Suppressor macrophage treated with lipopolysaccharide for 1 hour (primary cell): ENCODE measurements at places on chromosomes 12 and 14.

DNA sequence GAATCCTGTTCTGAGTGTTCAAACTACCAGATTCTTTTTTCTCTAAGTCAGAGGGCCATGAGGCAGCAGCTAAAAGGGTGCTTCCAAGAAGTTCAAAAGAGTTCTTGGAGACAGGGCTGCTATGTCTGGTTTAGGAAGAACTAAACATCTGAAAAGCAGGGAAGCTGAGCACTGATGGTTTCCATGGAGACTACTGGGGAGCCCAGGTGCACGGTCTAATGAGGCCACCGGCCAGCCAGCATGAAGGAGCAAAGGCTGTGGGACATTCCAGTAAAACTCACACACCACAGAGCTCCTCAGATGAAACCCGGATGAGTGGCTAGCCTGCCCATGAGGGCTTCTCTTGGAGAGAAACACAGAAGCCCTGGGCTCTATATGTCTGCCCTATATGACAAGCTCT, 97.3 kb downstream of the KCNK10 start:
- no peak for DNase-seq

DNA sequence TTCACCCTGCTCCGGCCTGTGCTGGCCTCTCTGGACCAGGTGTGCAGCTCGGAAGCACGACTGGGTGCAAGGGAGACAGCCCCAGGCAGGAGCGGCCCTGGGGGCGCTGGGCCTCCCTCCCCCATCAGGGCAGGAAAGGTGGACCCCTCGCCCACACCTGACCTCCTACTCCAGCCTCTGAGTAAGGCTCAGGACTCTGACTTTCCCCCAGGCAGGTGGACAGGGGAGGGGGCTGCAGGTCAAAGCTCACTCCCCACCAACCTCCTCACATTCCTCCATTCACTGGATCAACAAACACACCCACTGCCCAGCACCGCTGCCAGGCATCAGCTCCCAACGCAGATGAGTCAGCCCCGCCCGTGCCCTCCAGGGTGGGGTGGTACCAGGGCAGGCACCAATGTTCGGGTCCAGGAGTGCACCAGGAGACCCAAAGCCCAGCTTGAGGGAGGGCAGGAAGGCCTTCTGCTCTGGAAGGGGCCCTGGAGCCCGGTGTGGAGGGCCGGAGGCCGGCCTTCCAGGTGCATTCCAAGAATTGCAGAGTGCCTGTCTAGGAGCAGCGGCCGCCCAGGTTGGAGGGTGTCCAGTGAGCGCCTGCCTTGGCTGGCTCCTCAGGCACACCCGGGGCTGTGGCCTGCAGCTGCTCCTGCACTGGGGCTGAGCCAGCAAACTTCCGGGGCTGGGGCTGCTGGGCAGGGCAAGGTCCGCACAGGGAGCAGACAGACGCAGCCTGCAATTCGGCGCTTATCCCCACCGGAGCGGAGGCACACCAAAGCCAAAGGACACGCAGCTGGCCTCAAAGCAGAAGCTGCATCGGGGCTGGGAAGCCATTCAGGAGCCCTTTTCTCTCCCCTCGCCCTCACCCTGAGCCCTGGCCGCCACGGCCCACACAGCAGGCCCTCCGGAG, 1.6 kb upstream of the INF2 start:
- DNase-seq, result no peak

DNA sequence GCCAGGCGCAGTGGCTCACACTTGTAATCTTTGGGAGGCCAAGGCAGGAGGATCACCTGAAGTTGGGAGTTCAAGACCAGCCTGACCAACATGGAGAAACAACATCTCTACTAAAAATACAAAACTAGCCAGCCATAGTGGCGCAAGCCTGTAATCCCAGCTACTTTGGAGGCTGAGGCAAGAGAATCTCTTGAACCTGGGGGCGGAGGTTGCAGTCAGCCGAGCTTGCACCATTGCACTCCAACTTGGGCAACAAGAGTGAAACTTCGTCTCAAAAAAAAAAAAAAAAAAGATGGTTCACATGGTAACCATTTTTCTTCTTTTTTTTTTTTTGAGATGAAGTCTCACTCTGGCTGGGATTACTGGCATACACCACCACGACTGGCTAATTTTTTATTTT, 35.3 kb downstream of the SLC2A14 start:
- peak; percentile 83 for DNase-seq

- no peak for DNase-seq
Observed at GRCh38 chr12:93578221-93578620, 5.7 kb downstream of the SOCS2 start.

DNA sequence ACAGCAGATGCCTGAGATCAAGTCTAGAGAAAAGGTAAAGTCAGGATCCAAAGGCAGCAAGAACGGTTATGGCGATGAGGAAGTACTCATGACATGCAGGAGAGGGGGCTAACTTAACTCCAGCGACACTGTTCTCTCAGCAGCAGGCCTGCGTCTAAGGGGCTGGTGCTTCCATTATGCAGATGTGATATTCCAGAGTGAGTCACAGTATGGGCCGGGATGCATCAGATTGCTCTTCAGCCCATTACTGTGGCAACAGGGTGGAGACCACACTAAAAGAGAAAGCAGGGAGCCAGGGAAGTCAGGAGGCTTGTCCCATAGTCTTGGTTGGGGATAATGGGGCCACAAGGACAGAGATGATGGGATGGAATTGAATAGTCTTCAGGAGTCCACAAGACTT, 151.8 kb upstream of the NTF3 start:
- no peak for DNase-seq

DNA sequence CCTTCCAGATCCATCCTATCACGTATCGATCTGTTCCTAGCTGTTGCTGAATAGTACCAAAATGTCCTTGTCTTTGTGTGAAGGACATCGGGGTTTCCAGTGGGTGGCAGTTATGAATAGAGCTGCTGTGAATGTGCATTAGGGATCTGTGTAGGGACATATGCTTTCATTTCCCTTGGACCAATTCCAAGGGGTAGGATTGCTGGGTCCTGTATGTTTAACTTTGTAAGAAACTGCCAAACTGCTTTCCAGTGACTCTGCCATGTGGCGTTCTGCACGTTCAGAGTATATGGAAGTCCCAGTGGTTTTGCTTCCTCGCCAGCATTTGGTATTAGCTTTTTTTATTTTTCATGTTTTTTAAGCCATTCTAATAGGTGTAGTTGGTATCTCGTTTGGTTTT, 28.6 kb downstream of the PACS2 start:
- peak; percentile 14 for DNase-seq

- DNase-seq, result no peak
Observed at GRCh38 chr14:48274826-48275225, 599.4 kb upstream of the MDGA2 start.

DNA sequence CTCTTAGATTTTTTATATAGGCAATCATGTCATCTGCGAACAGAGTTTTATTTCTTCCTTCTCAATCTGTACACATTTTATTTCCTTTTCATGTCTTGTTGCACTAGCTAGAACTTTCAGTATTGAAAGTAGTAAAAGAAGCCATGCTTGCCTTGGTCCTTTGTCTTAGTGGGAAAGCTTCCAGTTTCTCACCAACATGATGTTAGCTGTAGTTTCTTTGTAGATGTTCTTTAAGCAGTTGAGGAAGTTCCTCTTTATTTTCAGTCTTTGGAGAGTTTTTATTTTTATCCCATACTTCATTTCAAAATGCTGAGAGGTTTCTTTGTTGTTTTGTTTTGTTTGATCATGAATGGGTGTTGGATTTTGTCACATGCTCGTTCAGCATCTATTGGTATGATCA, 12.7 kb upstream of the RIMKLB start:
- DNase-seq, result no peak

- no peak for DNase-seq
Observed at GRCh38 chr12:2550561-2551411, 244.0 kb upstream of the FKBP4 start.

DNA sequence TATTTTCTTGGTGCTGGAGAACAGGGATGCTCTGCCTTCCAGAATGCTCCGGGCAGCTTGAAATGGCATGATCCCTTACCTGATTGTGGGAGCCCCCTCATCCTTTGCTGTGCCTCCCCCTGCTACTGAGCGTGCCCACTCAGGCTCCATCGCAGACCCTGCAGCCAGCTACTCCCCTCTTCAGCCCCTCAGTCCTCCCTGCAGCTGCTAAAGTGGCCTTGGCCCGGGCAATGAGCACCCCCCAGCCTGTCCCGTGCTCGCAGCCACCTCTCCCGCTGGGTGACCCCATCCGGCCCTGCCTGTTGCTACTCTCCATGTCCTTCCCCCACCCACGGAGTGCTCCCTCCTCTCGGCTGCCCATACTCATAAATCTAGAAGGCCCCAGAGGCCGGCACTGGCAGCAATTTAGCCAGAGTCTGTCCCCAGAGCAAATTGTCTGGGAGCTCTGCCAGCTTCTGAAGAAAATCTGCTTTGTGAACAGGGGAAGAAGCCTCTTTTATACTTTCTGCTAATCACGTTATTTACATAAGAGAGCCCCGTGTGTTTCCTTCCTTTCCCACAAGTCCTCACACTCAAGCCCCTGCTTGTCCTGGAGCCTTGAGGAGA, 143.7 kb upstream of the FRMD6 start:
- no peak for DNase-seq

GRCh38 chr12:53255996-53256395, 12.1 kb upstream of the ESPL1 start:
- DNase-seq, result peak; percentile 42

GRCh38 chr12:78864403-78864869, at the start of gene SYT1:
Gene SYT1 (plus strand): TSS chr12:78864774.
- DNase-seq, result no peak

- peak; percentile 52 for DNase-seq
Observed at GRCh38 chr12:124006085-124006845, 33.2 kb downstream of the ZNF664 start.

DNA sequence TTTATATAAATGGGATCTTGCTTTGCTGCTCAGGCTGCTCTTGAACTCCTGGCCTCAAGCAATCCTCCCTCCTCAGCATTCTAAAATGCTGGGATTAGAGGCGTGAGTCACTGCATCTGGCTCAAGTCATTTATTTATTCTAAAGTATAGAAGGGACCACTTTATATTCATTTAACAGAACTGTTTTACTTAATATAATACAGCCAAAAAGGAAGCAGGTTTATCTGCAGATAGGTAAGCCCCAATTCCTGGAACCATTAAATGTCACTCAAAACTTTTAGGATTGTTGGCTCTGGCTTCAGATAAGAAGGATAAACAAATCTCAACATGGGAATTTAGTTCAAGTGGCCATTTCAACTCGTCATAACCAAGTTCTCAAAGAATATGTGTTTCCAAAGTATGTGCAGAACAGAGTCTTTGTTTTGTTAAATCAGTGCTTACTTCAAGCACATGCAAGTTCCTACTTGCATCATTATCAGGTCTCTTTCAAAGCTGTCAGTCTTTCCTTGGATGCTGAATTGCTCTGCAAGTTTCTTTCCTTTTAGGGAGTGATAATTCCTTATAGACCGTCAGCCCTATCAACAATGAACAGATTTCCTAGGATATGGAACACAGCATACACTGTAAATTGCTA, 60.4 kb downstream of the KITLG start:
- no peak for DNase-seq

- DNase-seq, result no peak
Observed at GRCh38 chr12:123095078-123095881, 55.6 kb downstream of the PITPNM2 start.

- DNase-seq, result no peak
Observed at GRCh38 chr12:90938451-90938850, 16.5 kb downstream of the CCER1 start.

GRCh38 chr14:68934066-68934465, 45.0 kb downstream of the ACTN1 start:
- no peak for DNase-seq

DNA sequence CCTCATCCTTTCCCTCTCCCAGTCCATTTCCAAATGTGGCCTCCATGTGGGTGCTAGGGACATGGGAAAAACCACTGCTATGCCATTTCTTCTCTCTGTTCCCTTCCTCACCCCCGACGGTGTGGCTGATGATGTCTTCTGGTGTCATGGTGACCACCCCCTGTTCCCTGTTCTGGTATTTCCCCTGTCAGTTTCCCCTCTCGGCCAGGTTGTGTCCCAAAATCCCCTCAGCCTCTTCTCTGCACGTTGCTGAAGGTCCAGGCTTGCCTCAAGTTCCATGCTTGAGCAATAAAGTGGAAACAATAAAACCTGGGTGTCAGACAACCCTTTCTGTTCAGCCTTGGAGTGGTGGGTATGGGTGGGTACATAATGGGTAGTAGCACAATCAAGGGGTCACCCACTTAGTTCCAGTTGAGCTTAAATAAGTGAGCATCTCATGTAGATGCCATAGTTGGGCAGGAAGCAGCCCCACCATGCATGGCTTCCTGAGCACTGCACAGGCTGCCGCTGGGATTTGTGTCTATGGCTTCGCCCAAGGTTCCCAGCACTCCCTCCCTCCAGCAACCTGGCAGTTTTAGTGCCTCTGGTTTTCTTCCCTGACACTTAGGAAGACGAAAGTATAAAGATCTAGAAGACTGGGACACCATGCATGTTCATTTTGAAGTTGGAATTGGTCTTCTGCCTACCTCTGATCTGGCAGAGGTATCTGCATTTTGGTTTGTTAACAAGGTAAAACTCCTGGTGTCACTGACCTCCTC, 8.7 kb upstream of the ITFG2 start:
- DNase-seq, result no peak

GRCh38 chr12:111158992-111159391, 209.9 kb downstream of the PHETA1 start:
- no peak for DNase-seq

GRCh38 chr12:64419696-64420095, 15.5 kb downstream of the XPOT start:
- no peak for DNase-seq

GRCh38 chr14:35932136-35932535, 106.0 kb downstream of the BRMS1L start:
- DNase-seq, result no peak

- DNase-seq, result peak; percentile 67
Observed at GRCh38 chr12:29783773-29784666, at the start of gene TMTC1. Gene TMTC1 (minus strand): TSS chr12:29783942. CDS start chr12:29783751, 191 bp downstream.

GRCh38 chr12:1344245-1344644, 250.1 kb downstream of the FBXL14 start:
- no peak for DNase-seq

DNA sequence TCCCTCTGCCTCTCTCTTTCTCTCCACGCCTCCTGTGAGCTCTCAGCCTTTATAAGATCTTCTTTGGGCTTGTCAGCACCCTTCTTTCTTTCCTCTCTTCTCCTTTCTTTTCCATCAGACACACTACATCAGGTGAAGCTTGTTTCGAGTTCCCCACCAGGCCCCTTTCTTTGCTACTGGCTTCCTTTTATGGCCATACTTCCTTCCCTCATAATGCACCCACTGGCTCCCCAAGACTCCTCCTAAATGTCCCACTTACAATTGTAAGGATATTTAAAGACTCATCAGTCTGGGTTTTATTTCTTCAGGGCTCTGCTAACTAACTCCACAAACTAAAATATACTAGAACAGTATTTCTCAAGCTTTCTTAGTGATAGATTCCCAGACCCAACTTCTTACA, 3.5 kb upstream of the RNU6-8 start:
- DNase-seq, result no peak

GRCh38 chr12:130127532-130127911, 34.7 kb upstream of the FZD10 start:
- DNase-seq, result no peak

- peak; percentile 35 for DNase-seq
Observed at GRCh38 chr12:110245369-110245772, 35.7 kb upstream of the ATP2A2 start.

- DNase-seq, result no peak
Observed at GRCh38 chr12:4809013-4809448, 88.8 kb downstream of the GALNT8 start.
